Erythroblast (primary cell): ENCODE measurements at places on chromosomes 3 and 15.

GRCh38 chr3:126535636-126536035 is 11.7 kb downstream of the CHST13 start:
- DNase-seq: no peak

DNA sequence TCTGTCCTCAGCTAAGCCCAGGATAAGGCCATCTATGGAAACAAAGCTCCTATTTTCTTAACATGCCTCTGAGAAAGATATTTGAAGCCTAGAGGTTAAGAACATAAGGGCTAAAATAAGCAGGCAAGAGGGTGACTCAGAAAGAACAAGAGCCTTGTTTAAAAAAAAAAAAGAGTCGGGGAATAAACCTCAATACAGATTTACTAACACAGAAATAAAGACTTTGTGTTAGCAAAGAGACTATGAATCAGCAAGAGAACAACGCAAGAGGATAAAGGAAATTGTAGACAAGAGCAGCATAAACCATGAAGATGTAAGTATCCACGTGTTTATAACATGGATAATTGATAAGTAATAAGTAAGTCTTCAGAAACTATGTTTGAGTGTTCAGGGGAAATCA is 36.0 kb downstream of the RAB27A start:
- DNase-seq: no peak

GRCh38 chr3:194654443-194654842 is 17.5 kb downstream of the LSG1 start:
- DNase-seq: no peak

GRCh38 chr3:150778793-150779401 is 15.9 kb upstream of the SIAH2 start:
- DNase-seq: no peak

DNA sequence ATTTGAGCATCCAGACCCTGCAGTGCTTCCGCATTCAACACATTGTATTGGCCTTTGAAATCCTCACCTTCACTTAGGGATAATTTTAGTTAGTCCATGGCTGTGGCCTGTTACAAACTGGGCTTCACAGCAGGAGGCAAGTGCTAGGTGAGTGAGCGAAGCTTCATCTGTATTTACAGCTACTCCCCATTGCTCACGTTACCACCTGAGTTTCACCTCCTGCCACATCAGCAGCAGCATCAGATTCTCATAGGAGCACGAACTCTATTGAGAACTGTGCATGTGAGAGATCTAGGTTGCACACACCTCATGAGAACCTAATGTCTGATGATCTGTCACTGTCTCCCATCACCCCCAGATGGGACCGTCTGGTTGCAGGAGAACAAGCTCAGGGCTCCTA is 222.1 kb upstream of the NR2F2 start:
- DNase-seq: no peak

GRCh38 chr3:153162513-153163392 is 727 bp downstream of the RAP2B start:
- DNase-seq: peak; percentile 83

- no peak for DNase-seq
Observed at GRCh38 chr3:128273109-128273840, 120.0 kb downstream of the EEFSEC start.

GRCh38 chr15:69305204-69305931 is 6.7 kb downstream of the PAQR5 start:
- no peak for DNase-seq

- DNase-seq: no peak
Observed at GRCh38 chr3:175392653-175393052, 533.5 kb downstream of the NAALADL2 start.

GRCh38 chr15:93031103-93031464 is 57.9 kb downstream of the RGMA start:
- no peak for DNase-seq

GRCh38 chr15:88681610-88682221 is 42.9 kb downstream of the ISG20 start:
- no peak for DNase-seq

DNA sequence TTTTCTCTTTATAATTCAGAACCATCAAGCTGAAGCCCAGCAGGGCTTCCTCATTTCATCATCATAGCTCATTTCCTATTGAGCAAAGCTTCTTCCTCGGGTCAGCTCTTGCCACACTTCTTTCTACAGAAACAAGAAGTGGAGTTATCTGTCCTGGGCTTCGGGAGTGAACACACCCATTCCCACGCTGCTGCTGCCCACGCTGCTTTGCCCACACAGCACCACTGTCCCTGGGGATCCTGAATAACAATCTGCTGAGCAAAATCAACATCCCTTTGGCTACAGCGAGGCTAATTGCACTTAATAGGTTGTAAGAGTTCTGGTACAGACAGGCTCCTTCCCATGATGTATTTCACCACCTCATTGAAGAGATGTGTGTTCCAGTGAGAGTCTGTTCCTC is 23.7 kb downstream of the CEP19 start:
- DNase-seq: no peak

DNA sequence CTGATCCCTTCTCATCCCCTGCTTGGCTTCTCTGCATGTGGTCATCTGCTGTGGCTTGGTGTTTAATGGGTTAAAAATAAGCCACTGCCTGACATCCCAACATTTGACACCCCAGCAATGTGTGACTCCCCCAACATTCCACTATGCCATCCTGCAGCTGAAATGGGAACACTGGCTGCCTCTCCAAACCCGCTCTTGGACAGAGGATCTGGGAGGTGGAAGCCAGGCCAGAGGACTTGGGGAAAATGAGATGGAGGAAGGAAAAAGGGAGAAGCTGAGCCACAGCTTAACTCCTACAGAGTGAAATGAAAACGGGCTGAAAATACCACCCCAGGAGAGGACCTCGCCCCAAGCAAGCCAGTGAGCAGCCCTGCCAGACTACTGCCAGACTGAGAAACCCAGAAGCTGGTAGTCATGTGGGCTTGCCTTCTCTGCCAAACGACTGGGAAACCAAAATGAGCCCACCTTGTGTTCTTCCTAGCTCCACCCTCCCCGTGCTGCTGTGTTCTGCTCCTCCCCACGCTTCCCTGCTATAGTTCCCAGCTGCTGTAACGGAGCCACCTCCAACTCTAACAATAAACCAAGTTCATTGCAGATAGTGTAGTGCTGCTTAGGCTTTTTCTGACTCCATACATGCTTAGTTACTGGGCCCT is 13.7 kb downstream of the MAP1A start:
- no peak for DNase-seq

- no peak for DNase-seq
Observed at GRCh38 chr3:14253022-14253706, 74.5 kb downstream of the LSM3 start.

- no peak for DNase-seq
Observed at GRCh38 chr3:14460342-14461005, 58.1 kb downstream of the SLC6A6 start.

GRCh38 chr3:144244662-144245061 is 273.0 kb downstream of the DIPK2A start:
- DNase-seq: peak; percentile 49

- DNase-seq: no peak
Observed at GRCh38 chr3:48387634-48388033, 15.6 kb downstream of the FBXW12 start.

DNA sequence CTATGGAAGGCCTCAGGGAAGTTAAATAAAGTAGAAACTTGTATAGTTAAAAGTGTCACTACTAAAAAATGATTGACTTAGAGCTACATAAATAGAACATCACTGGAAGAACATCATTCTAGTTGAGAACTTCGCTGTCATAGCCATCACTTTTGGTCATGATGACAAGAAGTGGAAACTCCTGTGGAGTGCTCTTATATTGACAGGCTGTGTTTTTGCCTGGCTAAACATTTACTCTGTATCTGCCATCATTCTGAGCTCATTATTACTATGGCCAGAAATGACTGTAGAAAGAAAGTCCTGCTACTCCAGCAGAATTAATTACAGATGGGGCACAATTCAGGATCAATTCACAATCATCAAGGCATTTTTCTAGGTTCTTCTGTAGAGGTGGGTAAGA is 165.1 kb upstream of the GOLIM4 start:
- DNase-seq: no peak

GRCh38 chr15:99844150-99844549 is 110.9 kb upstream of the LYSMD4 start:
- DNase-seq: no peak

DNA sequence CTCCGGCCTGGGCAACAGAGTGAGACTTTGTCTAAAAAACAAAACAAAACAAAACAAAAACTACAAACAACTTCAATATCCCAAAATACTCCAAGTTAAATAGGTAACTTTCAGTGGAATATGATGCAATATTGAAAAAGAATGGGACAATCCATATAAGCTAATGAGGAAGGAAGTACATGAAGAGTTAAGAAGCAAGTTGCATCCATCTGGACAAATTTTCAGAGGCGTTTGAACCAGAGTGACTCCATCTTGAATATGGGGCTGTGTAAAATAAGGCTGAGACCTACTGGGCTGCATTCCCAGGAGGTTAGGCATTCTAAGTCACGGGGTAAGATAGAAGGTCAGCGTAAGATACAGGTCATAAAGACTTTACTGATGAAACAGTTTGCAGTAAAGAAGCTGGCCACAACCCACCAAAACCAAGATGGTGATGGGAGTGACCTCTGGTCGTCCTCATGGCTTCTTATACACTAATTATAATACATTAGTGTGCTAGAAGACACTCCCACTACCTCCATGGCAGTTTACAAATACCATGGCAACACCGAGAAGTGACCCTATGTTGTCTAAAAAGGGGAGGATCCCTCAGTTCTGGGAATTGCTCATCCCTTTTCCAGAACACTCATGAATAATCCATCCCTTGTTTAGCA is 58.1 kb upstream of the LCTL start:
- DNase-seq: peak; percentile 54

- DNase-seq: no peak
Observed at GRCh38 chr15:38528294-38528693, 36.3 kb downstream of the RASGRP1 start.

DNA sequence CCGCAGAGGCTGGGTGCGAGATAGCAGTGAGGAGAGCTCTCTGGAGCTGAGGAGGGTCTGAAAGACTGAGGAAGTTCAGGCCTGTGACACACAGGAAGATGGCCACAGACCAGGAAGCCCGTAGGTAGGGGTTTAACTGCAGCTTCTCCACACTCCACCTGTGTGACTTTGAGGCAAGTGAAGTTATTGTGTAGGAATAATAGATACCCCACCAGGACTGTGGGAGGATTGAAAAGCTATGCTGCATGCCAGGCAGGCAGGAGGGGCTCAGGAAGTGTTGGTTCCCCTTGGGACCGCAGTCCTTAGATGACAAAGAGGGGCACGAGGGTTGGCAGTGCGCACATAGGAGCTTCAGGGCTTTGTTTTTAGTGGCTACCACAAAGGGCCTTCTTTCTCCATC is 50.9 kb downstream of the MAGEF1 start:
- no peak for DNase-seq

- DNase-seq: peak; percentile 97
Observed at GRCh38 chr3:17730318-17730967, 12.0 kb downstream of the TBC1D5 start.

DNA sequence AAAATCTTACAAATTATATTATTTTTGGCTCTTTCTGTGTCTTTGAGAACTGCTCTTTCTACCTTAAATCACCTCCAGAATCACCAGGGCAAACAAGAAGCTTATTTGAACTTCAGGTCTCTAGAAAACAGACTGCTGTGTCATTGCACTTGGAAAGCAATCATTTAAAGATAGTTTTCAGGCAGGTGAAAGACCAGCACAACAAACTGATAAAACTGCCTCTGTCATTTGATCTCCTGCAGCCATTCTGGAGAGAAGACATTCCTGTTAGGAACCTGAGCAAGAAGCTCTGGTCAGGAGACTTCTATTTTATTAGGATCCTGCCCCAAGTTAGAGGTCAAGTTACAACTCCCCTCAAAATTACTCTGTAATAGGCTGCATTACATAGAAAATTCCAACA is 50.7 kb upstream of the AP4E1 start:
- peak; percentile 45 for DNase-seq

GRCh38 chr15:64558460-64559179 is 98.2 kb downstream of the ZNF609 start:
- DNase-seq: no peak

- DNase-seq: no peak
Observed at GRCh38 chr15:63368503-63368902, 13.1 kb downstream of the CA12 start.

GRCh38 chr3:25173606-25174005 is 254.5 kb upstream of the RARB start:
- DNase-seq: no peak

DNA sequence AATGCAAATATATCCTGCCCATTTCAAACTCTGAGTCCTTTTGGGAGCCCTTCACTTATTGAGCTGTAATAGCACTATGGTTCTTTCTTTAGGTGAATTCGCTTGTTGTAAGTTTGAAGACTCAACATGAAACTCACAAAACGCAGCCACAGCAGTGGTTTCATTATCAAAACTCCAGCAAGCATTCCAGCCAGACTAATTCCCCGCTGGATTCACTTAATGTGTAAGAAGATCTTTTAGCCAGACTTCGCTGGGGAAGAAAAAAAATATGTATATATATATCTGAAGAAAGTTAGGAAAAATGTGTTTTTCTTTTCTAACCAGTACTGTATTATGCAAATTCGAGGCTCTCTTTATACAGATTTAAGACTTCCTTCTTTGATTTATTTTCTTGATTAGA is 241.1 kb downstream of the WNT5A start:
- DNase-seq: no peak

- no peak for DNase-seq
Observed at GRCh38 chr15:69078638-69079037, 64.1 kb downstream of the NOX5 start.

DNA sequence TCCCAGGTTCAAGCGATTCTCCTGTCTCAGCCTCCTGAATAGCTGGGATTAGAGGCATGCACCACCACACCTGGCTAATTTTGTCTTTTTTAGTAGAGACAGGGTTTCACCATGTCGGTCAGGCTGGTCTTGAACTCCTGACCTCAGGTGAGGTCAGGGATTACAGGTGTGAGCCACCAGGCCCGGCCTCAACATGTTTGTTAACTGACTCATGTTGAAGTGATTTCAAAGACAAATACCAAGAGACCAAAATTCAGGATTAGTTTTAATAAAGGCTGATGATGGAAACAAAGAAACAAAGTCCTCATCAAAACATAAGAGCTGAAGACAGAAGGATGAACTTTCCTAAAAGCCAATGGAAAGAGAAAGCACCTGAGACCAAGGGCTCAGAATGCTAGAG is 36.5 kb downstream of the SLC12A6 start:
- DNase-seq: no peak

- no peak for DNase-seq
Observed at GRCh38 chr3:123113889-123114450, 47.1 kb downstream of the PDIA5 start.
